ENCODE measurements at places on chromosomes 6 and 20.

DNA sequence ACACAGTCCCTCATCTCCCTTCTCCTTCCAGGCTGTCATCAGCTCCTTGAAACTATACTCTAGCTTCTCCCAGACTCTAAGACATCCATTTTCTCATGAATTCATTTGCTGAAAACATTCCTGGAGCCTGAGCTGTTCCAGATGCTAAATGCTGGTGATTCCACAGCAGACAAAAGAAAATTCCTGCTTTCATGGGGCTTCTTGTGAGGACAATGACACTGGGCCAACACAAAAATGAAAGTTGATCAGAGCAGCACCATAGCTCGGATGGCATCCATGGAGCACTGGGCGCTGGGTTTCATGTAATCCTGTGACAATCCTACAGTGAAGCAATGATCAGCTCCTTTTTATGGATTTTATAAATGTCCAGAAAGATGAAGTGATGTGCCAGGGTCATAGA, 47.4 kb upstream of the STX16 start:
- DNase-seq, result no peak

- no peak for DNase-seq
Measured at GRCh38 chr6:85472744-85473143, 22.9 kb downstream of the NT5E start.

DNA sequence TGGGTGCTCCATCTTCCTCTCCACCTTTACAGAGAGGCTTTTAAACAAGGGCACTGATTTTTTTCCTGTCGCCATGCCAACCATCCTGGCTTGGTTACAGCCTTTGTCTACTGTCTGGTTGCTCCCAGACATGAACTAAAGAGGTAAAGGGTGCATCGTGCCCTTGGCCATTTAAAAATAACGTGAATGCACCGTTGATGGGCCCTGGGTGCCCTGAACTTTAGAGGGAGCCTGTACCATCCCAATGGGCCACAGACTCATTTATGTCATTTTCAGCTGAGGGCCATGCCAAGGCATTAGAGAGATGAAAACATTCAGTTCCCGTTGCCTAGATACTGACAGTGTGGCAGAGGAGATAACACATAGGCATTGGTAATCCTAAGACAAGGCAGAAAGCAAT, 23.3 kb downstream of the TMC2 start:
- DNase-seq, result no peak

- no peak for DNase-seq
Measured at GRCh38 chr6:132405143-132405915, 4.1 kb upstream of the MOXD1 start.

DNA sequence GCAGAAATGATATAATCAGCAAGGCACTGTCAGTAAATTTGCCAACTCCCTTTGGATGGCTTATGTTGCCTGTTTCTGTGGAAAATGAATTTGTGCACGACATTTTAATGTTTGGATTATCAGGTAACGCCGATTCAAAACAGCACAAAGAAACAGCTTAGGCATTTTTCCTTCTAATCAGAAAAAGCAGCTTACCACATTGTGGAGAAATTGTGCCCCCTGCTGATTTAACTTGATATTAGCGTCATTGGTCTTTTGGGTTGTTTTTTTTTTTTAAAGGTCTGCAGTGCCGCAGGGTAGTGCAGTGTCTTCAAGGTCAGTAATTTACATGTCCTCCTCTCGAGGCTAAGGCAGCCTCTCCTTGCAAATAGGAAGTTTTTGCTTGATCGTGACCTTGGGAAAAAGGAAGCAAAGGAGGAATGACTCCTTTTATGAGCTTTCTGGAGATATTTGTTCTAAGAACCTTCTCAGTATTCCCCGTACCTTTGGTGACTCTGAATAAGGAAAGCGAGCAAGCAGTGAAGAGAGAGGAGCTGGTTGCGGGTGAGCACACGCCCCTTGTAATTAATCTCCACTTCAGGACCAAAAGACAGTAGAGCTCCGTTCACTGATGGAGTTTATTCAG, 79.1 kb downstream of the ELOVL4 start:
- DNase-seq, result no peak

- no peak for DNase-seq
Measured at GRCh38 chr6:56490993-56491392, 151.7 kb downstream of the DST start.

- DNase-seq, result no peak
Measured at GRCh38 chr20:2217857-2218539, 77.8 kb upstream of the TGM3 start.

GRCh38 chr20:54389596-54390280, 85.7 kb upstream of the DOK5 start:
- DNase-seq, result no peak

DNA sequence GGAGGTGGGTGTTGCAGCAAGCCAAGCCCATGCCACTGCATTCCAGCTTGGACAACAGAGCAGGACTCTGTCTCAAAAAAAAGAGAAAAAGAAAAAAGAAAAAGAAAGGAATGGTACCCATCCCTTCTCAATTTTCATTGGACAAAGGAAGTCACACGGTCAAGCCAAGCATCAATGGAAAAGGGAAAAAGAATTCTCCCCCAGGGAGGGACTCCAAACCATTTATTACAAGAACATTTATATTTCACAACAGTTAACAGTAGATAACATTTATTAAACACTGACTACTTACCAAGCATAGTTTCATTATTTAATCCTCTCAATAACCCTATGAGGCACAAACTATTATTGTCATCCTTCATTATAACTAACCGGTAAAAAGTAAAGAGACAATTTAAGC, 6.6 kb upstream of the KIF13A start:
- DNase-seq, result no peak

- no peak for DNase-seq
Measured at GRCh38 chr6:13907001-13907350, 17.8 kb upstream of the RNF182 start.

- DNase-seq, result no peak
Measured at GRCh38 chr6:151141685-151142084, 98.1 kb upstream of the AKAP12 start.

DNA sequence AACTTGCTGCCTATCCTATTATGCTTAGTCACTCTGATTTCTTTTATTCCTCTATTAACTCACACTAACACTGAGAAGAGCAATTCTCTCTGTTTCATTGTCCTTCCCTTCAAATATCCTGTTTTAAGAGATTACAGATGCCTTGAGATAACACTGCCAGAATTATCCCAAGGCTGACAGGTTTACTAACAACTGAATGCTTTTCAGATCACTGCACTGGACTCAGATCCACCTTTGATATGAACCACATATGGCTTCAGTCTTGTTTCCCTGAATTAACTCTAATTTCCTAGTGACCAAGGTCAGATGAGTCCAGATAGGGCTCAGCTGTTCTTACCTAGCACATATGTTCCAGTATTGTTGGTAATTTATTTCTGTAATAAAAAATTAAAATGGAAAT, 633.1 kb downstream of the GRIK2 start:
- DNase-seq, result no peak

GRCh38 chr20:52124821-52125220, 66.8 kb downstream of the ZFP64 start:
- DNase-seq, result no peak

DNA sequence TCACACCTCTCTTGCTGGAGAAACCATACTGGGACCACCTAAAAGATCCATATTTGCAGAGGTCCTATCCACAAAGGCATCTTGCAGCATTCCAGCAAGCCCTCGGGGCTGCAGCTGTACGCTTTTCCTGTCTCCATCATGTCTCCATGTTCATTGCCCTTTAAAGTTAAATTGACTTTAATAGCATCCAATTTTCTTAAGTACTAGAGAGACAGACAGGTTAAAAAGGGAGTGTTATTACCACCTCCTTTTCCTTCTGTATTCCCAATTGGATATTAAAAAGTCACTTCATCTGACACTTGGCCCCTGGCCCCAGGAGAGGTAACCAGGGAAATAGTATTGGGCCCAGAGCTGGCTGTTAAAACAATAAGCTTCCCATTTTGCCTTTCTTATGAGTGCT, 178.6 kb downstream of the UNC5CL start:
- no peak for DNase-seq

GRCh38 chr20:63639093-63639975, 12.4 kb upstream of the GMEB2 start:
- DNase-seq, result no peak

- DNase-seq, result no peak
Measured at GRCh38 chr20:34834459-34834893, 9.0 kb upstream of the NCOA6 start.

DNA sequence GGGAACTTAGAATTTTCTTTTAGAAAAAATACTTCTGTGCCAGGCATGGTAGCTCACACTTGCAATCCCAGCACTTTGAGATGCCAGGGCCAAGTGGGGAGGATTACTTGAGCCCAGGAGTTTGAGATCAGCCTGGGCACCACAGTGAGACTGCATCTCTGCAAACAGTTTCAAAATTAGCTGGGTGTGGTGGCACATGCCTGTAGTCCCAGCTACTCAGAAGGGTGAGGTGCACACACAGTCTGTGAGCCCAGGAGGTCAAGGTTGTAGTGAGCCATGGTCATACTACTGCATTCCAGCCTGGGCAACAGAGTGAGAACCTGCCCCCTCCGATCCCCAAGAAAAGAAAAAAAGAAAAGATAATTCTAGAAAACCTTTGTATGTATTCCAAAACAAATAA, 346.0 kb upstream of the KCNQ5 start:
- DNase-seq, result no peak

DNA sequence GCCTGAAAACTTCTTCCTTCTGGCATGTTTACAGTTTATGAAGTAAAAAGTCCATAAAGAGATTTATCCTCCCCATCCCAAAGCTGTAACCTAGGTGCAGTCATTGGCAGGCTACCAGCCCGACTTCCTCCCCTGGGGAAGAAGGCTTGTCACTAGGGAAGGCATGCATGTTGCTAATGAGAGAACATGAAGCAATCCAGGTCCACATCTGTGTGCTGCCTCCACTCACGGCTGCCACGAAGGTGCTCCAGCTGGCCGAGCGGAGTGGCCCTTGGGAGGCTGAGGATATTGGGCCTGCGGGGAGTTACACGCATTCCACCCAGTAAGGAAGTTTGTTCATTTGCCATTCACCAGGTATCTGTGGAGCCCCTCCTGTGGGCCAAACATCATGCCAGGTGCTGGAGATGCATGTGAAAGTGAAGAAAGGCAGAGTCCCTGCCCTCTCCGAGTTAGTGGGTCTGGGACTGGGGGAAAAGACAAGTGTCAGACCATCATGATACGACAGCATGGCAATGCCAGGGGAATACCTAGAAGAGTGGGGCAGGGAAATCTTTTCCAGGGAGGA, 257.0 kb downstream of the NRN1 start:
- no peak for DNase-seq

DNA sequence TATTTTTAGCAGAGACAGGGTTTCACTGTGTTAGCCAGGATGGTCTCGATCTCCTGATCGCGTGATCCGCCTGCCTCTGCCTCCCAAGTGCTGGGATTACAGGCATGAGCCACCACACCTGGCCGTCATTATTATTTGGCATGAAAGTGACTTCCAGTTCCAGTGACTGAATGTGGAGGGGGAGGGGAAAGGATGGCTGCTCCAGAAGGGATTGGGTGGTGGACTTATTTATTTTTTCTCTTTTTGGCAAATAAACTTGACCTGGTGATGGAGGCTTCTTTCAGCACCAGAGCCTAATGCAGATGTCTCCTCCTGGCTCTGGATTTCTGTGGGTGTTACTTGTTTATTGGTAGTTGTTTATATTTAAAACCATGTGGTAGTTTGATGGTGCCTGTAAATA, 16.9 kb upstream of the SLC22A23 start:
- no peak for DNase-seq

DNA sequence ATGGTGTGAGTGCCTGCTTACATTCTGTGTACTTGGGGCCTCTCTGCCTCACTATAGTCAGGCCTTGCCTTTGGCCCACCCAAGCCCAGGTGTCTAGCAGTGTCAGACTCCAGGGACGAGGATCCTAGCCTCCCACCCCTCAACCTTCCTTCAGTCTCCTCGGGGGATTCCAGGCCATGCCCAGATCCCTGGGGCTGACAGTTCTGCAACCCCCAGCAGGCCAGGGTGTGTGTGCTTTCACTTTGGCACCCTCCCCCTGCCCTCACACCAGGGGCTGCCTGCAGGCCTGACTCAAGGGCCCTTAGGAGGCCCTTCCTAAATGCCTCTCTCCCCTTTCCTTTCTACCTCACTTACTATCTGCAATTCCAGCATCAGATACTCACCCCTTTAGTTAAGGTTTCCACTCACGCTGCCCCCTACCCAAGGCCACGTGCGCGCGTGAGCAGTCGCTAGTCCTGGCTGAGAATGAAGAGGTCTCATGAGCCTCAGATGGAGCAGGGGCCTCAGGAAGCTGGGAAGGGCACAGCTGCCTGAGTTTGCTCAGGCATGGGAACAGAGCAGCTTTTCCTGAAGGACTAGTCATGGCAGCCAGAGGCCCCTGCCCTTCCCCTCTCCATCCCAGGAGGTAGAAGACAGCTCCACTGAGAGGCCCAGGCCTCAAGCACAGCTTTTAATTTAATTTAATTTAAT, 859 bp upstream of the CLPS start:
- DNase-seq, result no peak

DNA sequence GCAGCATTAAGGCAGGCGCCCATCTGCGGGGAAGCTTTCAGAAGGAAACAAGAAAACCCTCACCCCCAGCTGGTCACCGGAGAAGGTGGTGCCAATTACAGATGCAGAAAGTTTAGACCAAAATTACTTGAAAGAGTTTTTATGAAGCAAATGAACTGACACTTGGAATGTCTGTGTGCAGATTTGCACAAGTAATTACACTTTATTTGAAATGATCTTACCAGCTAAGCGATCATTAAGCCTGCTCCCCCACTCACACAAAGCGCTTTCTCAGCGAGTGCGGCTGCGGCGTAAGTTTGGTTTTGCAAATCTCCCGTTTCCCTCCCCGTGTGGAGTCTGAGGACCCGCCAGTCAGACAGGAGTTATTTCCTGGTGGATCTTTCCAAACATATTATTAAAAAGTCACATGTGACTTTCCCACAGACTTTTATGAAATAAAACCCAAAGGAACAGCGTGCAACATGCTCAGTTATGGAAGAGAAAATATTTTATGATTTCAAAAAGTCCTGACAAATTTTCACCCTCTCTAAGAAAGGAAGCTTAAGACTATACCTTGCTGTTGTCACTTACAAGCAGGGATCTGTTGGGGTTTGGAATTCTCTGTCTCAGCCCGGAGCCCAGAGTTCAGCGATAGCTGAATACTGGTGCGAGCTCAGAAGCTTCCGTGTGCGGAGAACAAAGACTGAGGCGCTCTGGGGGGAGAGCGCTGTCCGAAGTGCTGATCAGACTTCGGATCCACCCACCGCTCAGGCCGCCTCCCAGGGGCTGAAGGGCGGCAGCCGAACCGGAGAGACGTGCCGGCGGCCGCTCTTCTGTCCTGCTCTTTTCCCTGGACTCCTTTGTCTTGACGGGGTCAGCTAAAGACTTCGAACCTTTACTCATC, 2.7 kb upstream of the MYT1 start:
- DNase-seq, result no peak

DNA sequence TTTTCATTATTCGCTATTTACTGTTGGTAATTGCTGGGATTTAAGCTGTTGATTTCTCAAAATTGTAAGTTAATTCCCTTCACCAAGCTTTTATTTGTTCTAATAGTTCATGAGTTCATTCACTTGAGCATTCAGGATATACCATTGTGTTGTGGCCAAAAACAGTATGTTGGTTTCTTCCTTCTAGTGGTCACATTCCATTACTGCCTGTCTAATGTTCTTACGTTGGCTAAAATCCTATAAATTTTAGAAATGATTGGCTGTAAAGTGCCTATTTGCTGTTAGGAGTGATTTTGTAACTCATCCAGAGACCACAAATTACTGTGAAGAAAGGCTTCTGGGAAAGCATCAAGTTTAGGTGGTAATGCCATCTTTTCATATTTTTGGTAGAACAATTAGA, 76.3 kb downstream of the FARS2 start:
- DNase-seq, result no peak

- no peak for DNase-seq
Measured at GRCh38 chr6:119716668-119717270, 367.2 kb upstream of the MAN1A1 start.

Data from occipital lobe (tissue), 3 donors.